ENCODE measurements at places on chromosomes 3 and 15.

- no peak for DNase-seq
Measured at GRCh38 chr15:45581919-45582318, 5.3 kb upstream of the BLOC1S6 start.

GRCh38 chr15:22961762-22962161 is 18.4 kb downstream of the CYFIP1 start:
- DNase-seq = no peak

DNA sequence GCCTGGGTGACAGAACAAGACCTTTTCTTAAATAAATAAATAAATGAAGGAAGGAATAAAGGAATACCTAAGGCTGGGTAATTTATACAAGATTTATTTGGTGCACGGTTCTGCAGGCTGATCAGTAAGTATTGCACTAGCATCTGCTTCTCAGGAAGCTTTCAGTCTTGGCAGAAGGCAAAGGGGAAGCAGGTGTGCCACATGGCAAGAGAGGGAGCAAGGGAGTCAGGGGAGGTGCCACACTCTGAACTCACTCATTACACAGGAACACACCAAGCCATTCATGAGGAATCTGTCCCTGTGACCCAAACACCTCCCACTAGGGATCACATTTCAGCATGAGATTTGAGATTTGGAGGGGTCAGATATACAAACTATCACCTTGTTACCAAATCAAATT is 56.4 kb downstream of the PRKCI start:
- DNase-seq = no peak

GRCh38 chr3:120506076-120506827 is 55.5 kb upstream of the FSTL1 start:
- DNase-seq = no peak

GRCh38 chr3:100844063-100844936 is 135.0 kb downstream of the TFG start:
- DNase-seq = no peak

- DNase-seq = no peak
Measured at GRCh38 chr15:93294896-93295295, 205.9 kb upstream of the RGMA start.

GRCh38 chr15:67941648-67942310 is 101.9 kb upstream of the RNU6-1 start:
- DNase-seq = no peak

DNA sequence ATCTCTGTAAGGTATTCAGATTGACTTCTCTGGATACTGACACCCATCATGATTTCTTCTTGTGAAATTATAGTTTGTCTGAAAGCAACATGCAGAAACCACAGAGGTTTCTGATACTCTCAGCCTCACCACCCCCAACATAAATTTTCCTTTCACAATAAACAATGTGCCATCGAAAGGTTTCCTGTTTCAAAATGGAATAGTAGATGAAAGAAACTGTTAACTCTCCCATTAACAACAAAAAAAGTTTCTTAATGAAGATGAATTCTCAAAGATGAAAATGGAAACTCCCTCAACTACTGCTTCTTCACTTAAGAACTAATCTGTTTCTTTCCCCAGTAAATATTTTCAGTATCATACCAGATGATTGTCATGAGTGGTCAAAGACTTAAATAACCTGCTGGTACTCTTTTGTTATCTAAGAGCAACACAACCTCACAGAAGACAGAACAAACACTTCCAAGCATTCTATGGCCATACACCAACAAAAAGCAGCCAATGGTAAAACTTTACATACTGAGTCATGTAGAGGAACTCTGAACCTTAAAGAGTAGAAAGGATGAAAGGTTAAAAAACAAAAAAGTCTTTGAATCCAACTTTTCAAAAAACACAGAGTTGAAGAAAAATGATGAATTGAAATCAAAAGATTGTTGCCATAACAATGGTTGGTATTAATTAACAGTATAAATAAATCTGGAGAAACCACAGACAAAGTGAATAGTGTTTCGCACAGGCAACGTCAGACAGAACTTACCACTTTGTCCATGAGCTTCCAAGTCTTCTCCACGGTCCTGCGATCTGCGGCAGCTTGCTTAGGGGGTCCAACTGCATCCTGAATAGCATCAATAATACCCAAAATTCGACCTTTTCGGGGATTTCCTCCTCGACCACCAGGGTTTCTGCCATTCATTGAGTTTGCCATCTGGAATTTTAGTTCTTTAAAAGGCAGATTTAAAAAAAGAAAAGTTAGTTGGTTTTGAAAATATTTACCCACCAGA is 1.9 kb downstream of the CBLB start:
- no peak for DNase-seq

DNA sequence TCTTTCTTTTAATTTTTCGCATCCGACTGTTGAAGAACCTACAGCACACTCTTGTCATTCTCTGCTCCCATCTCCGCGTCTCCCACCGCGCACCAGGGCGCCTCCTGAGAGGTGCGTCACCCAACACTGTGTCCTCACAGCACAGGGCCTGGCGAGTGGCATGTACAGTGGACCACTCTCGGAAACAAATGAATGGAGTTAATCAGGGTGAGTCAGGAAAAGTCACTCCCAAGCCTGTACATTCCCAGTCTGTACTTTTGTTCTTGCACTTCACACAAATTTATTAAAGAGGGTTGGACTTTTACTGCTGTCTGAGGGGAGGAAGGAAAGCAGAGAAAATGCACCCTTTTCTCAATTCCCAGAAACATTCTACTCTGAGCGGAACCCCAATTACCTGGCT is 625 bp downstream of the COL6A6 start:
- no peak for DNase-seq

- DNase-seq = no peak
Measured at GRCh38 chr3:13727890-13728289, 152.0 kb downstream of the WNT7A start.

Data from T follicular helper cell (primary cell).